ENCODE measurements at places on chromosomes 2 and 18. TPM values are rescaled to one million over a fixed set of nuclear protein-coding genes. Genes with fewer than 3 reads are reported as not detected.

Gene ZNF385B
- 5.5 TPM for total RNA-seq

Gene GYPC
- total RNA-seq, result 29.5 TPM

Gene RPRM
- 3.1 TPM for total RNA-seq

Gene KCNJ13
- total RNA-seq, result 0.89 TPM

Gene ANKRD62
- total RNA-seq, result not detected

Gene RNF125
- total RNA-seq, result 2.6 TPM

Gene VWA3B
- 0.47 TPM for total RNA-seq

Gene SNORC
- total RNA-seq, result 1.8 TPM

Gene HOXD9
- not detected for total RNA-seq

Gene ITM2C
- total RNA-seq, result 169 TPM

Gene MGAT4A
- total RNA-seq, result 33.5 TPM

Gene ABCG5
- total RNA-seq, result not detected

Gene NAT8
- total RNA-seq, result not detected

Gene PFN4
- 0.55 TPM for total RNA-seq

Gene G6PC2
- total RNA-seq, result not detected

Gene DUSP2
- total RNA-seq, result 0.64 TPM

Gene UGT1A9
- total RNA-seq, result not detected

Gene SS18
- 84.4 TPM for total RNA-seq

Gene GPR39
- total RNA-seq, result 4.0 TPM

Gene CIB4
- total RNA-seq, result not detected

Gene HOXD10
- not detected for total RNA-seq

Gene ARHGEF4
- total RNA-seq, result 6.5 TPM

Gene OSR1
- 10.3 TPM for total RNA-seq
